ENCODE measurements at places on chromosomes 6 and 20.
A peak's percentile ranks its signal among the peaks of the same experiment; 100 is the strongest.

GRCh38 chr6:163507965-163508364 lies 93.4 kb downstream of the QKI start:
- DNase-seq = no peak

DNA sequence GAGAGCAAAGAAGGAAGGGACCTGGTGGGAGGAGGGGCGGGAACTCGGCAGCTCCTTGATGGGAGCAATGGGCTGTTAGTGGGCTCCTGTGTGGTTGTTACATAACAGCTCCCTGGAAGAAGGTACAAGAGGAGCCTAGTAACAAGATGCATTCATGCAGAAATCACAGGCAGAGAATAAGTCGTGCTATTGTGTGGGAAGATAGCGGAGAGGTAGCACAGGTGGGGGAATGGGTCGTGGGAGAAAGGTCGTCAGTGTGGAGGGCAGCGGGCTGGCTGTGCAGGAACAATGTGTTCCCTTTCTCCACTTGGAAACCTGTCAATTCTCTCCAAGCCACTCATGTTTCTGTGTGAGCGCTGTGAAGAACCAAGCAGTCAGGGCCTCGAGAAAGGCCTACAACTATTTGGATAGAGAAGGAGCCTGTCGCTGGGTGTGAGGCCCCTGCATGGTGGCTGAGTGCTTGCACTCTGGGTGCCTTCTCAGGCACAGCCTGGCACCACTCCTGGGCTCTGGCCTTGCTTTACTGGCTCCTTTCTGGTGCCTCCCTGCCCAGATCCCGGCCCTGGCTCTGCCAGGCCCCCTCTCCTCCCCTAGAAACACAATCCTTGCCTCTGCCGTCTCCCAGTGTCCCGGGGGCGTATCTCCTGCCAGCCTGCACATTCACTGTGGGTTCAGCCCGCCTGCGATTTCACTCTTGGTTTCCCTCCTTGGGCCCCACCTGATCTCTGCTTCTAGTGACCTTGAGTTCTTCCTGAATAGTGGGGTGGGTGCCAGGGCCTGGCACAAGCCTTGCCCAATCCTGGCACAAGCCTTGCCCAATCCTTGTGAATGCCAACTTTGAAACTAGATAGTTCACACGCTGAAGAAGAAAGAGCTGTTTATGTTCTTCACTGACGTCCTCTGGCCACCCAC lies 7.4 kb upstream of the FGD2 start:
- DNase-seq = no peak

- no peak for DNase-seq
Measured at GRCh38 chr6:131510094-131510493, 62.9 kb upstream of the ARG1 start.

- DNase-seq = peak; percentile 9
Measured at GRCh38 chr6:40308533-40309306, 278.4 kb downstream of the LRFN2 start.

- no peak for DNase-seq
Measured at GRCh38 chr6:148395583-148396101, 53.0 kb downstream of the SASH1 start.

GRCh38 chr6:14644381-14644780 lies 526.8 kb downstream of the CD83 start:
- no peak for DNase-seq

GRCh38 chr6:4271761-4272470 lies 136.5 kb upstream of the ECI2 start:
- DNase-seq = no peak

DNA sequence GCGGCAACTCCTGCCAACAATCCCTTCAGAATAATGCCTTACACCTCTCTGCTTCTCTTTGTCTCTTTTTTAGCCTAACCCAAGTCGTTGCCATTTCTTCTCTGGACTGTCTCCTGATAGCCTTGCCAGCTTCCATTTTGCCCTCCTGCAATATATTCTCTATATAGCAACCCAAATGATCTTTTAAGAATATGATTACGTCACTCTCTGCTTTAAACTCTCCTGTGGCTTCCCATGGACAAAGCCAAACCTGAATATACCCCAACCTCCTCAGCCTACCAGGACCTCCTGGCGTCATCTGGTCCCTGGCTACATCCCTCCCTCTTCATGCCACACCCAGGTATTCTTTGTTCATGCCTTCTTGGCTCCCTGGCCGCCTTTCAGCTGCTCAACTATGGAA lies 126.5 kb upstream of the KCNK16 start:
- no peak for DNase-seq

DNA sequence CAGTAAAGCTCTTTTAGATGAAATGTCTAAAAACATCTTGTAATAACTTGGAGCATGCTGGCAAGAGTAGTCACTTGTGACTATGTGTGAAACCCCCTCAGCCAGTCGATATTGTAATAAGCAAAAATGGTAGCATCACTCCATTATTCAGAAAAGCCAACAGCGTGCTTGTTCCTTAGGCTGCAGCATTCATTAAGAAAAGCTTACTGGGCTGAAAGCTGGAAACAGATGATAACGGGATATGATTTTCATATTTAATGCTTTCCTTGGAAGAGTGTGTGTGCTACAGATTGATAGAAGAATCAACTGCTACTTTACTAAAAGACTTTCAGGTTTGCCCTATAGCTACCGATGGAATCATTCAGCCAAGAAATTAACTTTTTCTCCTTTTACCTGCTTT lies 20.3 kb downstream of the KIZ start:
- no peak for DNase-seq
